ENCODE measurements at places on chromosomes 16 and 17.
A peak's percentile ranks its signal among the peaks of the same experiment; 100 is the strongest.

DNA sequence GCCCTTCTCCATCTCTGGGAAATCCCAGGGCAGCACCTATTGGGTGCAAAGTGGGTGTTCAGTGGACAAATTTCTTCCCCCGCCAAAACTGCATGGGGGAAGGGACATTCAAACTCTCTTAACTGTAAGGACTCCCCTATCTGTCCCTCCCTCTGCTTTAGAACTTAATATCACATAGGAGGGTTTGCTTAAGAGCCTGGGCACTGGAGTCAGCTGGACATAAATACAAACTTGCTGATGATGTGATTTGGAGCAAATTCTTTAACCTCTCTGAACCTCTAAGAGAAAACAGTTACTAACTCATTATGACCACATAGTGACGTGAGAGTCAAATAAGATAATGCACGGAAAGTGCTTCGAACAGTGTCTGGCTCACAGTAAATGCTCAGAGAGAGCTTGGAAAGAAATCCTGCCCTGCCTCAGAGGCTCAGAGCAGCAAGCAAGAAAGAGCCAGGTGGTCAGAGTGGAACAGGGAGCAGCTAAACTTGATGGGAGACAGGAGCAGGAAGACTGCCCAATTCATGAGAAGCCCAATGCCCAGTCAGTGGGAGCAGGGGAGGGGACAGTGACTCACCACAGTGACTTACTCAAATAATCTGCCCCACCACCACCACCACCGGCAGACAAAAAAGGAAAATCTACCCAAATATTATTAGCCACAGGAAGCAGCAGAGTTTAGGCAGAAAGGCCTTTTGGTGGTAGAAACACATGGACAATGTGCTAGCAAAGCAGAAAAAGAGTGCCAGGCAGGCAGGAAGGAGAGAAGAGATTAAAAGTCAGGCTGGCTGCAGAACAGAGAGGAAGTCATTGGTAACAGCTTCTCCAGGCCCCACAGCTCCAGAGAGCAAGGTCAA is 23.9 kb upstream of the CCL1 start:
- H3K4me1 ChIP-seq: peaks cover 72% of the 10 kb centered on the region
- H3K27me3 ChIP-seq: peaks cover 14% of the 10 kb centered on the region
- H3K36me3 ChIP-seq: no peaks in the 10 kb centered on the region
- DNase-seq: no peak

DNA sequence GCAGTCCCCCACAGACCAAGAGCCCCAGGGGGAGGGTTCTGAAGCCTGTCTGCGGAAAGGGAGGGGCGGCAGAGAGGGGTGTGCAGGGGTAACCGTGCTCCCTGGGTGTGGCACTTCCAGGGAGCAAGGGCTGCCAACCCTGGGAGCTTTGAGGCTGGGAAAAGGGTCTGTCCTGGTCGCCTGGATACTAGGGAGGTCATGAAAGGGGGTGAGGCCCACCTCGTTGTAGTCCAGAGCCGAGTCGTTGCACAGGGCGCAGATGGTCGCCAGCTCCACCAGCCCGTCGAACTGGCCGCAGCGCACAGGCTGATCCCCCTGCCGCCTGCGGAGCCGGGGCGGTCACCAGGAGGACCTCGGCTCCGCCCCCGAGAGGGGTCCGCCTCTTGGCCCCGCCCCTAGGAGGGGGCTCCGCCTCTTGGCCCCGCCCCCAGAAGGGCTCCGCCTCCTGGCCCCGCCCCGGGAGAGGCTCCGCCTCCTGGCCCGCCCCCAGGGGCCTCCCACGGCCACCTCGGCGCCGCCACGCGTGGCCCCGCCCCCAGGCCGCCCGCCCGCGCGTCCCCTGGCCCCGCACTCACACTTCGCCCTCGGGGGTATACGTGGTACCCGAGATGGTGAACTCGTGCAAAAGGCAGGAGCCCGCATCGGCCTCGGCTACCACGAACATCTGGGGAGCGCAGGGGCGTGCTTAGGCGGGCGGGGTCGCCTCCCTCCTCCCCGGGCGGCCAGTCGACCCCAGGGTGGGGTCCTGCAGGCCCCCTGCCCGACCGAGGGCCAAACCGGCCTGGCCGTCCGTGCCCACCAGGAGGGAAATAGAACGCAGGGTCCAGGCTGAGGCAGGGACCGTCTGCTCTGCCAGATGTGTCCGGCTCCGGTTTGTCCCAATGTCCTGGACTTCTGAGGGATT is 19.5 kb downstream of the ATP2A3 start:
- H3K4me3 ChIP-seq: no peak overlapping the region
- peak; percentile 69 for DNase-seq
- peaks cover 45% of the 10 kb centered on the region for H3K36me3 ChIP-seq
- no peak overlapping the region for H3K27ac ChIP-seq
- H3K27me3 ChIP-seq: no peaks in the 10 kb centered on the region
- H3K4me1 ChIP-seq: no peaks in the 10 kb centered on the region

DNA sequence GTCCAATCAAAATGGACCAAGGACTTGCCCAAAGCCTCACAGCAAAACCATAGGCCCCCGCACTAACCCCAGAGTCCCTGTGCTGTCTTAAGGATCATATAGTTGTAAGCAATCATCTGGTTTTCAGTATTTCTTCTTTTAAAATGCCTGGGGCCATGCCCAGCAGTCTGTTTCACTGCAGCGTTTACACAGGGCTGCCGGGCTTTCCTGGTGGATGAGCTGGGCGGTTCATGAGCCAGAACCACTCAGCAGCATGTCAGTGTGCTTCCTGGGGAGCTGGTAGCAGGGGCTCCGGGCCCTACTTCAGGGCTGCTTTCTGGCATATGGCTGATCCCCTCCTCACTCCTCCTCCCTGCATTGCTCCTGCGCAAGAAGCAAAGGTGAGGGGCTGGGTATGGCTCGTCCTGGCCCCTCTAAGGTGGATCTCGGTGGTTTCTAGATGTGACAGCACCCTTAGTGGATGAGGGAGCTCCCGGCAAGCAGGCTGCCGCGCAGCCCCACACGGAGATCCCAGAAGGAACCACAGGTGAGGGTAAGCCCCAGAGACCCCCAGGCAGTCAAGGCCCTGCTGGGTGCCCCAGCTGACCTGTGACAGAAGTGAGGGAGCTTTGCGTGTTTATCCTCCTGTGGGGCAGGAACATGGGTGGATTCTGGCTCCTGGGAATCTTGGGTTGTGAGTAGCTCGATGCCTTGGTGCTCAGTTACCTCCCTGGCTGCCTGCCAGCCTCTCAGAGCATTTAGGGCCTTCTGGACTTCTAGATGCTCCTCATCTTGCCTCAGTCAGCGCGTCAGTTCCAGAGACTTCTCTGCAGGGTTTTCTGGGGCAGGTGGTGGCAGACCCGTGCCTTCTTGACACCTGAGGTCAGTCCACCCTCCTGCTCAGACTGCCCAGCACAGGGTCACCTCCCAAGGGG is 24.8 kb upstream of the STH start:
- H3K4me1 ChIP-seq: no peaks in the 10 kb centered on the region
- no peak for DNase-seq

DNA sequence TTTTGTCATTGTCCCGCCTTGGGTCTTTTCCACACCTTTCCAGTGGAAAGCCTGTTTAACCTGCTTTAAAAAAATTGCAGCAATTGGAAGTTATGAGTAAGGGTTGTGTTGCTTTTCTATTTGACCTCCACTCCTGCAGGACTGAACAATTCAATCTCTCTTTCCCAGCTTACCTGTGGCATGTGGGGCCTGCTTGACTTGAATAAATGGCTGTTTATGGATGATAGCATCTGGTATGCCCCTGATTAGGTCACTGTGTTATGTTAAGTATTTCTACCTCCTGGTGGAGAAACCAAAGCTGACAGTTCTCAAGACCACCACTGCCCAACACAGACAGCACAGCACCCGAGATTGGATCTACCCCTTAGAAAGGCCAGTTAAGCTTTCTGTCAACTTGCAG is 64.8 kb upstream of the NOG start:
- no peak for DNase-seq
- no peaks in the 10 kb centered on the region for H3K4me1 ChIP-seq
- no peak overlapping the region for H3K4me3 ChIP-seq
- H3K27me3 ChIP-seq: peaks cover 13% of the 10 kb centered on the region
- H3K27ac ChIP-seq: no peak overlapping the region
- H3K36me3 ChIP-seq: no peaks in the 10 kb centered on the region

DNA sequence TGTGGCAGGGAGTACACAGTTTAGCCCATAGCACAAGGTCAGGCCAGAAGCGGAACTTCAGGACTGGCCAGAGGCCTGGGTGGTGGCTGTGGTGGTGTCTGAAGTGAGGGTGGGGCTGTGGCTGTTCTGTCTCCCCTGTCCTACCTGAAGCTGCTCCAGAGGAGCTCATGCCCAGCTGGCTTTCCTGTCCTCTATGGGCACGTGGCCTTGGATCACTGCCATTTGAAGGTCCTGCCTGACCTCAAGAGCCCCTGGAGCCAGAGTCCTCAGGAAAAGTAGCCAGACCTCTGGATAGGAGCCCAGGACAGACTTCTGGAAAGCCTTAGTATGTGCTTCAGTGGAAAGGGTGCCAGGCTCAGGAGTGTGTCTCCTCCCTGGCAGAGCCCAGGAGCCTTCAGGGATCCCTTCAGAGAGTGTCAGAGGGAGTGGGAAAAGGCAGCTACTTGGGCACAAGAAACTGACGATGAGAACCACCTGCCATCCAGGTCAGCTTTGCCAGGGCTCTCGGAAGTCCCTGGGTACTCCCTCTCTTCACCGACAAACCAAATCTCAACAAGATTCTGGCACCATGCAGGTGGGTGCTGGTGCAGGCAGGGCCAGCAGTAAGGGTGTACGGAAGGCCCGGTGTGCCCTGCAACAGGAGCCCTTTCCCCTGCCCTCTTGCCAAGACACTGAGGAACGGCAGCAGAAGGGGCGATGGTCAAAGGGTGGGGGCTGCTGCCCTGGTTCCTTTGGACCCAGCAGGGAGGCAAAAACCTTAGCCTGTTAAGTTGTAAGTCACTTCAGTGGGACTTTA is 153.7 kb downstream of the NTN1 start:
- H3K4me3 ChIP-seq: no peak overlapping the region
- H3K36me3 ChIP-seq: no peaks in the 10 kb centered on the region
- peaks cover 6% of the 10 kb centered on the region for H3K4me1 ChIP-seq

All from activated CD4-positive, alpha-beta T cell treated with anti-CD3 and anti-CD28 coated beads, Interleukin-2, amount 10 ng/mL, durations not matched to agents 24 days and 14 days (primary cell).